ENCODE measurements at places on chromosomes 12 and 14. TPM values are rescaled to one million over a fixed set of nuclear protein-coding genes. Genes with fewer than 3 reads are reported as not detected.

- ATAC-seq: no peak
Observed at GRCh38 chr14:37668646-37669045, 73.2 kb downstream of the TTC6 start.

- ATAC-seq: no peak
Observed at GRCh38 chr12:122250047-122250446, 16.2 kb downstream of the VPS33A start.

DNA sequence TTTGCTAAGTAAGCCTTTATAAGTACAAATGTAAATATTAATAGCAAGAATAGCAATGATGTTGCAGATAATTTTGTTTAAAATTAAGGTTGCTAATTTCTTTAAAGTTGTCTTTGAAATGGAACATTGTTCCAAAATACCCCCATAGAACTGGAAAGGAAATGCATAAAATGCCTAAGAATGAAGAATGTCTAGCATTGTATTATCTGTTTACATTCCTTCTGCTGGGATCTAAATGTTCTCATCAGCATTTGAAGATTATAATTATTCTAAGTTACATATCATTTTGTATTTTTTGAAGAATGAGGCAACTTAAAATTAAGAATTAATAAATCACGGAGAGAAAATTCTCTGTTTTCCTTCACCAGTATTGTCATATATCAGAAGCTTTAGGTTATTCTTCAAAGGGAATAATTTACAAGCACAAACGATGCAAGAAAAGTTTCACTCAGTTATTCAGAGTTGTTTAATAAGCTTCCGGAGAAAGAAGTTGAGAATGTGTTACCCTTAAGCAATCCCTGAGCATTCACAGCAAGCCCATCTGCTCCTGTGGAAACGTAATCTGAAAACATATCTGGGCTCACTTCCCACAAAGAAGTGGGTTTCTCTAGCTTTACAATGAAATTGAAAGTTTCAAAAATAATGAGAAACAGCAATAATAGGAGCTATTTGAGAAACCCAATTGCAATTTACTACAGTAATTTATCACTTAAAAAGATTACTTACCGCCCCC lies 21.3 kb downstream of the SLC6A15 start:
- ATAC-seq: no peak

DNA sequence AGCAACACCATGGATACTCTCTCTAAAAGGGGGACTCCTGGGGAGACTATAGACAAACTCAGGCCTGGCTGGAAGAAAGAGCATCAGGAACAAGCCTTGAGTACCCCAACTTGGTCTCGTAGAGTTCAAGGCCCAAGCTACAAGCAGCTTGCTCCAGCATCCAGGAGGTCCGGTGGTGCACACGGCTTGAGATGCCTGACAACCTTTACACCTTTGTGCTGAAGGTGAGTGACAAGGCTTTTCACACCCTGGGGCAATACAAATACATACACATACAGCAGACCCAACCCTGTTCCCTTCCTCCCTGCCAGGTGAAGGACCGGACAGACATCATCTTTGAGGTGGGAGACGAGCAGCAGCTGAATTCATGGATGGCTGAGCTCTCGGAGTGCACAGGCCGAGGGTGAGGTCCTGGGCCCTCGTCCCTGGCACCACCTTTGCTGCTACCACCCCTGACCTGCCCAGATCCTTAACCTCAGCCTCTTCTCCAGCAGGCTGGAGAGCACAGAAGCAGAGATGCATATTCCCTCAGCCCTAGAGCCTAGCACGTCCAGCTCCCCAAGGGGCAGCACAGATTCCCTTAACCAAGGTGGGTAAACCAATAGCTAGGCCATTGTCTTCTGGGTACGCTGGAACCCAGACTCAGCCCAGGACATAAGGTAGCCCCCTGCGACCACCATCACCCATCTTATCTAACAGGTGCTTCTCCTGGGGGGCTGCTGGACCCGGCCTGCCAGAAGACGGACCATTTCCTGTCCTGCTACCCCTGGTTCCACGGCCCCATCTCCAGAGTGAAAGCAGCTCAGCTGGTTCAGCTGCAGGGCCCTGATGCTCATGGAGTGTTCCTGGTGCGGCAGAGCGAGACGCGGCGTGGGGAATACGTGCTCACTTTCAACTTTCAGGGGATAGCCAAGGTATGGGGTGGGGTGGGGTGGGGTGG lies 41.2 kb downstream of the SH2B3 start:
- no peak for ATAC-seq

GRCh38 chr12:50482571-50482970 lies 22.2 kb upstream of the DIP2B start:
- ATAC-seq: no peak

DNA sequence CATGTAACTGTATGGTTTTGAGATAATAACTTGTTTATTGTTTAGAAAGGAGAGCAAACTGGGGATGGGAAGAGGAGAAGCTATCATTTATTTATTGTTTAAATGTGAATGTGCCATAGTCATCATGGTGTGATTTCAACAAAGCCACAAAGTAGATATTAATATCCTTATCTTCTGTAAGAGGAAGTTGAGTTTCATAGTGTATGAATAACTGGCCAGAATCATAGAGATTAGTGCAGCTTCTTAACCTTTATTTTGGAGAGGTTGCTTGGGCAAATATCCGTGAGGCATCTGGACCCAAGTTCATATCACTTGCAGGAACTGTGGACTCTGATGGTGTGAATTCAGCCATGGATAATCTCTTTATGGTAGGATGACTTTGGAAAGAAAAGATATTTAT lies 26.8 kb upstream of the LYZ start:
- ATAC-seq: no peak

GRCh38 chr14:31124197-31124596 lies 83.4 kb downstream of the HECTD1 start:
- ATAC-seq: peak; percentile 61

GRCh38 chr12:93785249-93786010 lies 108.3 kb downstream of the CRADD start:
- ATAC-seq: peak; percentile 82

GRCh38 chr12:108055141-108055540 lies 73.9 kb upstream of the WSCD2 start:
- no peak for ATAC-seq

DNA sequence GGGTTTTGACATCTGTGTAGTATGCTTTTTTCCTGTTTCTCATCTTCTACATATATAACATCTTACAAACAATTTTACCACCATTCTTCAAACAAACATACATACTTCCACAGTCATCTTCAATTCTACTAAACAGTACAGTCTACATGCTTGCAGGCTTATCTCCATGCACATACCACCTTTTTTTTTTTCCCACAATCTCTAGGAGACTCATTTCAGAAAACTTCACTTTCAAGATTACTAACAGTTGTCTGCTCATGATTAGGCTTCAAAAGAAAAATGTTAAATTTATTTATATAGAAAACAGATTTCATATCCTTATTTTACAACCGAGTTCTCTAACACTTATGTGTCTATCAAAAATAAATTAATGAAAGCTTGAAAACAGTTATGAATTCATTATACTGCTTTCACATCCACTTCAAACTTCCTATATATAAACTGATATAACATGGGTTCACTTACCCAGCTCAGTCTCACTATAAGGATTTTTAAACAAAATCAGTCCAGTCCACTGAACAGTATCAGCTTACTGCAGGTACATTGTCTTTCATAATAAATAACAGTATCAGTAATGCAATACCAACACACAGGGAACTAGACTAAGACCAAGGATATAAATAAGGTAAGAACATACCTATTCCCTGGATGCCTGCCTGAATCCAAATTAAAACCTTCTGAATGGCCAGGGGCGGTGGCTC lies 42.5 kb downstream of the LRP6 start:
- ATAC-seq: peak; percentile 57

GRCh38 chr12:113048716-113049127 lies 7.8 kb upstream of the DTX1 start:
- ATAC-seq: peak; percentile 85

- ATAC-seq: no peak
Observed at GRCh38 chr14:94043111-94043755, 17.1 kb downstream of the OTUB2 start.

GRCh38 chr12:71159264-71159663 lies 1.5 kb upstream of the TSPAN8 start:
- no peak for ATAC-seq

DNA sequence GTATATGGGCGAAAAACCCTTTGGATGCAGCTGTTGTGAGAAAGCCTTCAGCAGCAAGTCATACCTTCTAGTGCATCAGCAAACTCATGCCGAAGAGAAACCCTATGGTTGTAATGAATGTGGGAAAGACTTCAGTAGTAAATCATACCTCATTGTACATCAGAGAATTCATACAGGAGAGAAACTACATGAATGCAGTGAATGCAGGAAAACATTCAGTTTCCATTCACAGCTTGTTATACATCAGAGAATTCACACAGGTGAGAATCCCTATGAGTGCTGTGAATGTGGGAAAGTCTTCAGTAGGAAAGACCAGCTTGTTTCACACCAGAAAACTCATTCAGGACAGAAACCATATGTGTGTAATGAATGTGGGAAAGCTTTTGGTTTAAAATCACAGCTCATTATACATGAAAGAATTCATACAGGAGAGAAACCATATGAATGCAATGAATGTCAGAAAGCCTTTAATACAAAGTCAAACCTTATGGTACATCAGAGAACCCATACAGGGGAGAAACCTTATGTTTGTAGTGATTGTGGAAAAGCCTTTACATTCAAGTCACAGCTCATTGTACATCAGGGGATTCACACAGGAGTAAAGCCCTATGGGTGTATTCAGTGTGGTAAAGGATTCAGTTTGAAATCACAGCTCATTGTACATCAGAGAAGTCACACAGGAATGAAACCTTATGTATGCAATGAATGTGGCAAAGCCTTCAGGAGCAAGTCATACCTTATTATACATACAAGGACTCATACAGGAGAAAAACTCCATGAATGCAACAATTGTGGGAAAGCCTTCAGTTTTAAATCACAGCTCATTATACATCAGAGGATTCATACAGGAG lies 21.4 kb downstream of the ZNF268 start:
- ATAC-seq: no peak

DNA sequence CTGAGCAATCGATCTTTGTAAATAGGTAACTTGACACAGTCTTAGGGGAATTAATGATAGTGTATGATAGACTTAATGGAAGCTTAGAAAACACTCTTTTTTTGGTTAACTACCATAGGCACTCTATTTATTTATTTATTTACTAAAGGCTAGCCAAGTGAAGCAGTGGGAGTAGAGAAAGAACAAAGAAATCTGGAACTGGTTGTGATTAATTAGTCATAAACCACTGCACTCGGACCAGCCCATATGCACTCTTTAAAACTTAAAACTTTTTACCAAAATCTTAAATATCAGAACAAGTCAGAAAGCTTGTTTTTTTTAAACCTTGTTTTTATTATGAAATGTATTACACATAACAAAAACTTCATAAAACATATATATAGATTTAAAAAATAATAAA lies 49.5 kb upstream of the SRP54 start:
- peak; percentile 1 for ATAC-seq

DNA sequence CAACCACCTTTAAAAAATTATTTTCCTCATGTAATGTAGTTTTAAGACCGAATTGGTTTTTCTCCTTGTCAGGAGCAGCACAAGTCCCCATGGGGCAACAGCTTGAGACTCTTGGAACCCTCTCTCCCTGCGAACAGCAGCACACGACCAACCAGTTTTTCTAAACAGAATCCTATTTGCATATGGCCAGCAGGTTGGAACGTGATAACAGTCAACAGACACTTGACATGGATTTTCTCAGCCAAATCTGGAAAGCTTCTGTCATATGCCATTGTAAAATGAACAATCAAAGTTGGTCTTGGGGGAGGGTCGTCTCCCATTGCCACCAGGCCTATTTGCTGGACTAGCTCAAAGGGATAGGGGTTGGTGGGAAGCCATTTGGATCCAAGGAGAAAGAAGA lies 1915.0 kb upstream of the FLRT2 start:
- ATAC-seq: no peak

DNA sequence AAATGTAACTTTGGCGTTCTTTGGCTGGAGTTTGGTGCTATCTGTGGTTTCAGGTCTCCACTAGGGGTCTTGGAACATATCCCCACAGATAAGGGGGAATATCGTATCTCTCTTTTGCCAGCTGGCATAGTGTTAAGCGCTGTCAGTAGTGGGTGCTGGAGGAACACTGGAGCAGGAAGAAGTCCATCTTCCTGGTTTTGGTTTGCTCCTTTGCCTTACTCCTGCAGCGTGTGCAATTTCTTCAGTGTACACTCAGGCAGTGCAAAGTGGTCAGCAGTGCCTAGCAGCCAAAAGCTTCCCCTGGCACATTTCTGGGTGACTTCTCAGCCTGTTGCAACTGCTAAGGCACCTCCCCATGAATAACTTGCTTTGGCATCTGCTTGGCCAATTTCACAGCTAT lies 11.7 kb upstream of the RIPK3 start:
- no peak for ATAC-seq

- ATAC-seq: no peak
Observed at GRCh38 chr12:105202202-105202601, 33.8 kb downstream of the APPL2 start.

OR11G2 gene
- total RNA-seq: not detected

DNAH10 gene
- 0.26 TPM for total RNA-seq

POMT2 gene
- total RNA-seq: 26.0 TPM

OAS3 gene
- total RNA-seq: 17.4 TPM

CLEC1B gene
- not detected for total RNA-seq

MMP19 gene
- not detected for total RNA-seq

Measured in activated T-helper 17 cell treated with anti-CD3 and anti-CD28 coated beads, Interleukin-2, amount 50 U/mL, for 72 hours (primary cell).